Calu3 (cell line): ENCODE measurements at places on chromosomes 13 and 19.

DNA sequence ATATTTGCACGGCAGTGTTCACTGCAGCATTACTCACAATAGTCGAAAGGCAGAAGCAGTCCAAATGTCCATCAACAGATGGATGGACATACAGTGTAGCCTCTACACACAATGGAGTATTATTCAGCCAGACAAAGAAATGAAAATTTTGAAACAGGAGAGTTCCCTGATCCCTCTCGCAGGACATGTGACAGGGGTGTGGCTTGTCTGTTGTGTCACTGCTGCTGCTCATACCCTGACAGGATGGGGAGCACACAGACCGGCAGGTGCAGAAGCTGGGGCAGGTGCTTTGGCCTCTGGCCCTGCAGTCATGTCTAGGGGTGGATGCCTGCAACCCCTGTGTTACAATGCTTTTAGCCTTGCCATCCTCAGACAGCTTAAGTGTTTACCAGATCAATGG is 204.3 kb downstream of the EFNB2 start:
- DNase-seq = no peak

DNA sequence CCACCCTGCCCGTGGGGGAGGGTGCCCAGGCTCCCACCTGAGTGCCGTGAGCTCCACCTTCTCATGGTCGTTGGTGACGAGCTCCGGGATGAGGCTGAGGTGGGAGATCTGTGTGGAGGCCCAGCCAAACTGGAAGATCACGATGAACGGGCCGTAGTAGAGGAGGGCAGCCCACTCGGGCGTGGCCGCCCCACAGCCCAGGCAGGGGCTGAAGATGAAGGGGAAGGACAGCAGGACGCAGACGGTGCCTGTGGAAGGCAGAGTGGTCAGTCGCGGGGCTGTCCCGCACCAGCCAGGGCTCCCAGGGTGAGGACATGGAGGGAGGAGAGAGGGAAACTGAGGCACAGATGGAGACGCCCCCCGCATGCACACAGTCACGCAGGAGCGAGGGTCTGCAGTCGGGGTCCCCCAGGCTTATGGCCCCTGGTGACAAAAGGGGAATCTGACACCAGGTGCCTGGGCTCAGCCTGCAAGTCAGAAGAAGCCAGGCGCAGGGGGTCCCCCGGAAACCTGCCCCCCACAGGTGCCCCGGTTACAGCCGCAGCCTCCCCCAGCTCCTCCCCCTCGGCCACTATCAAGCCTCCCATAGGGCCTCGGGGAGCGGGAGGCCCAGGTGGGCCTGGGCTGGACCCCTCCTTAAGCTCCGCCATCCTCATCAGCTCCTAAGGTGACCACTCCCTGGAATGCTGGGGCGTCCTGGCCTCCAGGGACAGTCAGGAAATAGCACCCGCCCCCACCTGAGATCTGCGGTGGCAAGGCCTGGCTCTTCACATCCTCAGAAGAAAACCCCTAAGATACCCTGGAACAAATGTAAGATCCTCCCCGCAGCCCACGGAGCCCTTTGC is 6.2 kb downstream of the MFSD12 start:
- no peak for DNase-seq

- DNase-seq = no peak
These were observed 82.4 kb upstream of the SGCG start for GRCh38 chr13:23098161-23098907.

- no peak for DNase-seq
These were observed 55.7 kb upstream of the MEDAG start for GRCh38 chr13:30850204-30850866.

- DNase-seq = no peak
These were observed 75.8 kb upstream of the UBAC2 start for GRCh38 chr13:99124794-99125316.

DNA sequence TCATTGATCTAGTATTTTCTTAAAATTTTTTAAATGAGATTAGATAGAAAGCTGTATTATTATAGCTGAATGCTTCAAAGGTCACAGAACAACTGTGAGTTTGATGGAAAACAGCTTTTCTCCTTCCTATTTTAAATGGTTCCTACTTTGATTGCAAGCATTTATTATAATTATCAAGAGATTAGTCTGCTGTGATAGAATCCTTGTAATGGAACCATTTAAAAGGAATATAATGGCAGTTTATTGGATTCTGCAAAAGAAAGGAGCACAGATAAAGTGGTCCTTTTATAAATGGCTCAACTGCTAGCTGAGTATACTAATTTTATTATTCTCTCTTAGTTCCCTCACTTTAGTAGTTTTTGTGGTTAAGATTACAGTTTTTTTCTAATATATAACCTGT is 87.0 kb downstream of the MAB21L1 start:
- DNase-seq = no peak

GRCh38 chr13:49112782-49113525 is 107.2 kb upstream of the MLNR start:
- DNase-seq = no peak

- no peak for DNase-seq
These were observed 43.3 kb downstream of the CCNE1 start for GRCh38 chr19:29855087-29855486.

DNA sequence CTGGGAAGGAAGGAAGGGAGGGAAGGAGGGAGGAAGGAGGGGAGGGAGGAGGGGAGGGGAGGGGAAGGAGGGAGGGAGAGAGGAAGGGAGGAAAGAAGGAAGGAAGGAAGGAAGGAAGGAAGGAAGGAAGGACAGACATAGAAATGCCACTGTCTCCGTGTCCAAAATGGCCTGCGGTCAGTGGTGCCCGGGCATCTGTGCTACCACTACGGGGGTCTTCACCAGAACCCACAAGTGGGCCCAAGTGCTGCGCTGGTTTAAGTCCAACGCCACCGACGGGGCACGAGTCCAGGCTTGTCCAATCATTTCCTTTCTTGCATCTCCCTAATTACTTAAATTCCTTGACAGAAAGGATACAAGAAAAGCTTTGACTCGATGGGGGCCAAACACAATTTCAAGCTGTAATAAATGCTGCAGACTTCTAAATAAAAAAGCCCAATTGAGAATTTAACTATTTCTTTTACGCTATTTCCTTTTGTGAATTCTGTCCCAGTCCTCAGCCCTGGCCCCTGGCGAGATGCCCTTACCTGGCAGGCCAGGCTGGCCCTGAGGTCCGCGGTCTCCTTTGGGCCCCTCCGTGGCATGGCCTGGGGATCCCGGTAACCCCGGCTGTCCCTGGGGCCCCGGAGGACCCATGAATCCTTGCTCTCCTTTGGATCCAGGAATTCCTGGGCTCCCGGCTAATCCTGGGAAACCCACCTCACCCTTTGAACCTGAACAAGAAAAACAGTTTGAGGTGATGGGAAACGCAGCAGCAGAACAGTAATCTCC is 136.8 kb downstream of the COL4A1 start:
- no peak for DNase-seq

DNA sequence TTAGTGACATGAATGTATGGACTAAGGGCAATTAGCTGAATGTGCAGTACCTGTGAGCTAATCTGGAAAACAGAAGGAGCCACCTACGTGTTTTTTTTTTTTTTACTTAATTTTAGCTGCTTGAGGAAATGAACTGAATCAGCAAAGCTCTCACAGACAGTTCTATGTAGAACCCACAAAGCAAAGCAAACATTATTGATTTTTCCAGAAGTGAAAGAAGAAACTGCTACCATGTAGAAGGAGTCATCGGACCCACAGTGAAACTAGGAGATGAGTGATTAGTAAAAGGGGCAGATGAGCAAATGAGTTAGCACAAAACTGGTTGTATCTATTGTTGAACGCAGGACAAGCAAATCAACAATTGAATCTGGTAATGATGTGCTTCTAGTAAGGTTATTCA is 94.1 kb upstream of the SLC7A1 start:
- no peak for DNase-seq

DNA sequence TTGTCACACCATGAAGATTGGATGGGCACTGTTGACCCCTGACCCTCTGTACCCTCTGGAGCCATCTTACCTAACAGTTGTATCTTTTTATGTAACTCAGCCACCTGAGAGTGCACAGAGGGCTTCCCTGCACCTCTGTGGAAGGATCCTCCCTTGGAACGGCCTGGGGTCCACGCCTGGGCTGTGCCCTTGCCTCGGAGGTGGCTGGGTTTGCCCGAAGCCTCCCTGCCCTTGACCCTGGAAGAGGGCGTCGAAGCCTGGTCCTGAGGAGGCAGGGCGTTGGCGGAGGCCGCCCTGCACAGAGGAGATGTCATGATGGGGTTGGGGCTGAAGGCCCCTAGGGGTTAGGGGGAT is 241 bp downstream of the ODAD3 start:
- no peak for DNase-seq

- DNase-seq = no peak
These were observed 8.6 kb downstream of the TNFAIP8L1 start for GRCh38 chr19:4647676-4648644.

GRCh38 chr19:34323433-34324204 is 41.4 kb upstream of the GPI start:
- DNase-seq = no peak

DNA sequence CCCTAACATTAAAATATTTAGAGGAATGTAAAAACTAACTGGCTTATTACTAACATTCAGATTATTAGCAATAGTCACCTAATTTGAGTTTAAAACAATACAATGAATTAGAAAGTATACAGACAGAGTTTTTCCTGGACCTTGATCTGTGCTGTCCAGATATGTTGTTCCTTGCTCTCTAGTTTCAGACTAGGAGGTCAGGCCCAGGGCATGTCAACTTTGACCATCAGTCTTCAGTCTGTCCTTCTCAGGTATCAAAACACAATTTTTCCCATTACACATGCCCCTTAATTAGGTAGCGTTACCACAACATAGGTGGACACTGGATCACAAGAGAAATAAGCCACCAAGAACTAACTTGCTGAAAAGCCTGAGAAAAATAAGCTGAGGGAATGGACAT is 197.0 kb downstream of the MAB21L1 start:
- DNase-seq = no peak

DNA sequence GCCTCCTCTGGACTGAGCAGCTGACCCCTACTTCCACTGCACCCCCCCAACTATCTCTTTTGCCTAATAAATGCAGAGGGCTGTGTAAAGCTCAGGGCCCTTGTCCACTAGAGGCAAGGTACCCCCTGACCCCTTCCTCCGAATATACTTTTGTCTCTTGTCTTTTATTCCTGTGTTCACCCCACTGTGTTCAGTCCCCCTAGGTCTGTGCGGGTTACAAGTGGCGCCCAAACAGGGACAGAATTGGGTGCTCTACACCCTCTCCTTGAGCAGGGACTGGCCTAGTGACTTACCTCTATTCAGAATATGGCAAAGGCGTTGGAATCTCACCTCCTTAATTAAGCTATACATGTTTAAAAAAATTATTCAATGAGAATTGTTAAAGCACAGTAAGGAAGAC is 15.0 kb downstream of the ZNF350 start:
- DNase-seq = peak; percentile 5
